AG09309 (cell line): ENCODE measurements at places on chromosomes 16 and 17.
A peak's percentile ranks its signal among the peaks of the same experiment; 100 is the strongest.

DNA sequence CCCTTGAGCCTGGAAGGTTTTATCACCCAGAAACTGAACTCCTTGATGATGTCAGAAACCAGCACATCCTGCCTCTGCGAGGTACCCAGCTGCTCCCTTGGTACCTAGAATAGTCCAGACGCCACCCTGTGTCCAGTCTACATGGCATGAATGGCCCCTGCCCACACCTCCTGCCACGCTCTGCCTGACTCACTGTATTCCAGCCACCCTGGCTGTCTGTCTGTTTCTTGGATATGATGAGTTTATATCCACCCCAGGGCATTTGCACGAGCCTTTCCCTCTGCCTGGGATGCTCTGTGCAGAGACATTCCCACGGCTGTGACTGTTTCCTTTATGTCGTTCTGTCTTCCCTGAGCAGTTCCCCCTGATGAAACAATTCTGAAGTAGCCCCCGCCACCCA is 68.7 kb downstream of the CRISPLD2 start:
- no peak for DNase-seq

DNA sequence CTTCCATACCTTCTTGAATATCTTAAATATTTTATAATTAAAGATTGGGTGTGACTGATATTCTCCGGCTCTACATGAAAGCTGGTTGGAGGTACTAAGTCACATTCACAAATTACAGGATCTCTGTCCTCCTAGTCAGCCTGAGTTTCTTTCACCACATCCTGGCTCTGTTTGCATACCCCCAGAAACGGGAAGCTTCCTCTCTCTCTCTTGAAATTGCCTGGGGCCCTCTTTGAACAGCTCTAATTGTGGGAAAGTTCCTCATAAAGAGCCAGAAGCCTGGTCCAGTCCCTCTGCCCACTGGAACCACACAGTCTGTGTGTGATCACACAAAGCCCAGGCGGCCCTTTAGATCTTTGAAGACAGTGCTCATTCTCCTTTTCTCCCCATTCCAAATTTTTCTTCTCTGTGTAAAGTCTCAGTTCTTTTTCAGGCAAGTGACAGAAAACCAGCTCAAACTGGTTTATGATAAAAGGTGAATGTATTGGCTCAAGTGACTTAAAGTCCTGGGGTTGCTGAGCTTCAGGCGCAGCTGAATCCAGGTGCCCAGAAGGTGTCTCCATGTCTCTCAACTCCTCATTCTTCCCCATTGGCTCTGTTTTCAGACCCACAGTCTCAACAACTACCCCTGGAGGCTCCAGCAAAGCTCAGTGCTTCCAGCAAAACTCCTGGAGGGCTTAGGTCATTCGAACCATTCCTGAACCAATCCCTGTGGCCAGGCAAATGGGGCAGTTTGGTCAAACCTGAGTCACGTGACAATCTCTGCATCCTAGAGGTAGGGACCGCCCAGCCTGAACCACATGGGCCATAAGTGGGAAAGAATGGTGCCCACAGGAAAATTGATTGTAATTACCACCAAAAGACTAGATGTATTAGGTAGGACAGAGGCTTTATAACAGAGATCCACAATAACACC is 8.5 kb upstream of the RAI1 start:
- DNase-seq = no peak

DNA sequence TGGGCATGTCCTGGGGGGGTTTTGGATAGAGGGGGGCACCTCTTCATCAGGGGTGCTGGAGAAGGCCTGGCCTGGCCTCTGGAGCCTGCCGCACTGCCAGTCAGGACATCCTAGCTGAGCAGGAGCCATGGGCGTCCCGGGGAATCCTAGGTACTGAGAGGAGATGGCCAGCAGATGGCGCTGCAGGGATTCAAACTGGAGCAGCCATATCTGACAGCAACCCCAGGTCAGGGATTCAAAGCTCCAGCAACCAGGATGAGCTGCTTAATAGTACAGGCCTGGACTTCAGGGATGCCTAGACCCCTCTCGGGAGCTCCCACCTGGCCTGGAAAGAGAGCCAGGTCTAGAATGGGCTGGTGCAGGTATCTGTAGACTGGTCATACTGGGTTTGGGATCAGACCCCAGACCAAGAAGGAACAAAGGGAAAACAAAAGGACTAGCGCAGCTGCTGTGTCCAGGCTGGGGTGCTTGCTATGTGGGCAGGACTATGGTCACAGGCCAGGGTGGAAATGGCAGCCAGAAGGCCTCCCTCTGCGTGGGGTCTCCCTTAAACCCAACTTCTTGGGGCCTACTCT is 306.9 kb upstream of the RBFOX1 start:
- DNase-seq = no peak

DNA sequence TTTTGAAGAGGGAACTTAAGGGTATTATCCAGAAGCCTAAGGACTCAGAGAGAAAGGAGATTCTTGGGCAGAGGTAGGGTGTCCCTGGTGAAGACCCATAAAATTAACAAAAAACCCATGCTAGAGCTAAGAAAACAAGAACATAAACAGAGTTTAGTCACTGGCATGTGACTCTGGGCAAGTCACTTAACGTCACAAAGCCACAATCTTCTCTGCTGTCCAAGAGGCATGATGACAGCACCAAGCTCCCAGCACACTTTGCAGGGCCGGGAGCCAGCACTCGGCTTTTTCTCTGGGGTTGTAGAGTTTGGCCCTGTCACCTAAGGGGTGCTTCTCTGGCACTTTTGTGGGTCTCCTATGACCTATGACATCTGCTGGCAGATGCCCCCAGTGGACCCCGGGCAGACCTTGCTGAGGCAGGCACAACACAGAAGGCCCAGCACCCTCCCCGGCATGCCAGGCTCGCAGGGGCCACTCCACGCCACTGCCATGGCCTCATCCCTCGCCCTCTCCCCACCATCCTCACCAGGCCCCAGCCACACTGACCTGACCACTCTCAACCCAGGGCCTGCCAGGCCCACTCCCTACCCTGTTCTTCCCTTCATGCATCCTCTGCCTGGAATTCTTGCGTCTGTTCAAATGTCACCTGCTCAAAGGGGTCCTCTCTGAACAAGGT is 69.8 kb downstream of the DYNLRB2 start:
- no peak for DNase-seq

- no peak for DNase-seq
Measured at GRCh38 chr17:45942284-45942683, 47.9 kb downstream of the MAPT start.

DNA sequence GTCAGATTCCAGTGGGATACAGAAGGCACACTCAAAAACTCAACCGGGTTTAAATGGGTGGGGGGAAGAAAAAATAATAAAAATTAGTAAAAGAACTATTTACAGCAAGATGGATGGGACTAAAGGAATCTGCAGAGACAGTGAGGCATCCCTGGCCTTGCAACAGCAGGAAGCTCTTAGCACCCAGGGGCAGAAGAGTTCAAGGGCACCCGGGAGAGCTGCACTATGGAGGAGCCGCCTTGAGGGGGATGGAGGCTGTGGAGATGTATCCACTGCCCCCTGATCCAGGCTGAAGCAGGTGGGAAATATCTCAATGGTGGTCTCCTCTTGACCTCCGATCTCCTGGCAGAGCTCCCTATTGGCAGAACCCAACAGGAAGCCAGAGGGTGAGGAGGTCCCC is 69.4 kb upstream of the NFAT5 start:
- DNase-seq = no peak

GRCh38 chr17:35056013-35056412 is 7.5 kb downstream of the RFFL start:
- DNase-seq = no peak

DNA sequence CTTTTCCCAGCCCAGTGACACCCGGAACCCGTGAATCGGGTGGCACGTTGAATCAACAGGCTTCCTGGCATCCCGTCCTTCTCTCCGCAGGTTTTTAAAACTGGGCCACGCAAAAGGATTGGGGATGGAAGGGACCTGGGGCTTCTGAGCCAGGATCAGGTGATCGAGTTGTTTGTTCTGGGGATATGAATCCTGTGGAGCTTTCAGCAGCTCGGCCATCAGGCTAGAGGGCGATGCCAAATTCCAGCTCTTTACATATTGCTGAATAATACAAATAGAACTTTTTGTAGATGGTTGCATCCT is 473 bp downstream of the SUPT6H start:
- DNase-seq = no peak

DNA sequence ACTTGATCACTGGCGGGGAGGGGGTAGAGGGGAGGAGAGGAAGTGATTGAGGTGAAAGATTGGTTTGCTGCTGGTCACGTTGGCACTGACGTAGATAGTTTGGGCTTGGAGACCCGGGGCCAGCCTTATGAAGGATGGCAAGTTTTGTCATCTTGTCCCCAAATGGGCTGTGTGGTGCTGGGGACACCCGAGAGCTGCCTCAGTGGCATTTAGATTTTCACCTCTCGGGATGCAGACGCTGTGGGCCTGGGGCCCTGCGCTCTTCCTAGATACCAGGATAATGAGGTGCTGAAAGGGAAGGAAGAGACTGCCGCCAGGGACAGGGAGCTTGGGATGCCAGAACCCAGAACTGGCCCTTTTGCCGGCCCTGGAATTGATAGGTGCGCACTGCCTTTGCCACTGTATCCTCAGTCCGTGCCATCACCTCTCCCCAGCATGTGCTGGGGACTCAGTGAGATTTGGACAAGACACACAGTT is 1.4 kb upstream of the SOCS3 start:
- no peak for DNase-seq

- peak; percentile 63 for DNase-seq
Measured at GRCh38 chr16:67563708-67564468, 1.6 kb downstream of the CTCF start.

DNA sequence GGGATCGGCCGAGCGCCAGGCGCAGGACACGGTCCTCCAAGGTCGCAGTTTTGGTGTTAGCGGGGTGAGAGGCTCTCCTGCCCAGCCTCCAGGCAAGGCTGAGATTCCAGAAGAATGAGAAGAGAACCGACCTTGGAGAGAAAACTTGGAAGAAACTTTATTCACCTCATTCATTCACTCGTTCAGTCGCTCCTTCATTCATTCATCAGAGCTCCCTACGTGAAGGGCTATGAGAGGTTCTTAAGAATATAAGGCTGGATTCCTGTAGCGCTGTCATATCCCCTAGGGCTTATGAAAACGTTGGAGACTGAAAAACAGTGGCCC is 991 bp upstream of the MYH10 start:
- DNase-seq = no peak

- no peak for DNase-seq
Measured at GRCh38 chr17:13154930-13155329, 137.1 kb upstream of the ELAC2 start.

GRCh38 chr17:13788385-13788784 is 186.7 kb upstream of the HS3ST3A1 start:
- DNase-seq = no peak

DNA sequence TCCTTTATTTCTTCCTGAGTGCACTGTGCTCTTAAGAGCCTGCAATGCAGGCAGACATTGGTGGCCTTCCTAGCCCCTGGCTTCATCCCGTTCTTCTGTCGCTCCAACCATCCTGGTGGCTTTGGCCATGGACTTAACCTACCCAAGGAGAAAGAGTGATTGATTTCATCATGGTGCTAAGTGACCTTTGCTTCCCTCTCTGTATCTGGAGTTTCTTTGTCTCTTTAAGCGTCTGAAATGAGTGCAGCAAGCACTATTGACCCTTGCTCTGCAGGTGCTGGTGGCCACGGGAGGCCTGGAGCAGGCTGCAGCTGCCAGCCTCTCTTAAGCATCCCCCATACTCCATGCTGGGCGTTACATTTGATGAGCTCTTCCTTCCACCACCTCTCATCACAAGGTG is 60.5 kb downstream of the RAP1GAP2 start:
- DNase-seq = no peak

- peak; percentile 35 for DNase-seq
Measured at GRCh38 chr16:1002399-1003166, 21.0 kb downstream of the SOX8 start.

- no peak for DNase-seq
Measured at GRCh38 chr16:51134269-51134812, 16.7 kb downstream of the SALL1 start.

GRCh38 chr17:44780845-44781480 is 22.2 kb downstream of the ADAM11 start:
- DNase-seq = no peak

GRCh38 chr17:17505610-17506171 is 9.5 kb upstream of the RASD1 start:
- DNase-seq = no peak

DNA sequence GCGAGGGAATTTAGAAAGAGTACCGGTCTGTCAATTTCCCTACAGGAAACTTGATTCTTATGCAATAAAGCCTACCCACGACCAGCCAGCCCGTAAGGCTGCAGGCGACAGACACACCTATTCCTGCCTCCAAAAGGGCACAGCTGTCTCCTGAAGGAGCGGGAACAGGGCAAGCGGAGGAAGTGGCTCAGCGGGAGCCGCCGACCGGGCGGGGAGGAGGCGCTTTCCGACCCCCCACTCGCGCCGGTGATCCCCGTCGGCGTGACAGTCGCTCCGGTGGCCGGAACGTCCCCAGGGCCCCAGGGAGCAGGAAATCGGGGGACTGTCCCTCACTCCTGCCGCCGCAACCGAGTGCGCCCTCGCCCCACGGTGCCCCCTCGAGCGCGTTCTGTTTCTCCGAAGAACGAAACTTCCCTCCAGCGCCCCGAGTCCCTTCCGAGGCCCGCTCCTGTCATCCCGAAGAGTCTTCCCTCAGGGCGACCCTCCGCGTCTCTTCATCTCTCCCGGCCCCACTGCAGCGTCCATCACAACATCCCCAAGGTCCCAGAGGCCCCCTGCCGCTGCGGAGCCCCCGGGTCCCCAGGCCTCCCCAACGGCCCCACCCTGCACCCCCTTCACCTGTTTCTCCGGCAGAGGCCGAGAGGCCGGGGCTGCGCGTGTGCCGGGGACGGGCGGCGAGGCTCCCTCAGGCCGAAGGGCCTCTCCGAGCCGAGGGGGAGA is 421 bp downstream of the STAT3 start:
- no peak for DNase-seq

- peak; percentile 85 for DNase-seq
Measured at GRCh38 chr17:62824290-62825131, 16.4 kb upstream of the MARCHF10 start.

- DNase-seq = no peak
Measured at GRCh38 chr16:65125322-65125721, 3.5 kb upstream of the CDH11 start.

DNA sequence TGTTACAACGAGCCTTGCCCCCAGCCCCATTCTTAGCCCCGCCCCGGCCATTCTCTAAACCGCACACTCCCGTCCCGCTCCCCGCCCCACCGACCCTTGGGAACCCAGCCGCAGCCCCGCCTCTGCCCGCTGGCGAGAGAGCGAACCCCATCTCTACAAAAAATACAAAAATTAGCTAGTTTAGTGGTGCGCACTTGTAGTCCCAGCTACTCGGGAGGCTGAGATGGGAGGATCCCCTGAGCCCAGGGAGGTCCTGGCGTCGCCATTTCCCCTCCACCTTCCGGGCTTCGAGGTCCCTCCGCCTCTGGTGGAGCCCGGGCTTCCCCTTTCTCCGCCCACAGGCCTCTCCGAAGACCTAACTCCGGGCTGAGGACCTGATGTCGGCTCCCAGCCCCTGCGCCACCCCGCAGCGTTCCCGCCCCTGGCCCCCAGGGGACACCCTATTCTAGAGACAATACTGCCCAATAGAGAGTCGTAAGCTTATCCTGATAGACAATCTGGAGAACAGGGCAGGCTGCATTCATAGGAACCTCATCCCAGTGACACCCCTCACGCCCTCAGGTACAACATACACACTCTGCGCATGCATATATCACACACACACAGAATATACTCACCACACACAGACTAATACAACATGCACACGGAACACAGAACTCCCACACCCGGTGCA is 480 bp upstream of the PROCA1 start:
- DNase-seq = no peak
